Esophagus squamous epithelium (tissue), 5 donors: ENCODE measurements at places on chromosomes 4 and X.

- DNase-seq: no peak
Observed at GRCh38 chrX:56765811-56766553, 36.9 kb downstream of the NBDY start.

DNA sequence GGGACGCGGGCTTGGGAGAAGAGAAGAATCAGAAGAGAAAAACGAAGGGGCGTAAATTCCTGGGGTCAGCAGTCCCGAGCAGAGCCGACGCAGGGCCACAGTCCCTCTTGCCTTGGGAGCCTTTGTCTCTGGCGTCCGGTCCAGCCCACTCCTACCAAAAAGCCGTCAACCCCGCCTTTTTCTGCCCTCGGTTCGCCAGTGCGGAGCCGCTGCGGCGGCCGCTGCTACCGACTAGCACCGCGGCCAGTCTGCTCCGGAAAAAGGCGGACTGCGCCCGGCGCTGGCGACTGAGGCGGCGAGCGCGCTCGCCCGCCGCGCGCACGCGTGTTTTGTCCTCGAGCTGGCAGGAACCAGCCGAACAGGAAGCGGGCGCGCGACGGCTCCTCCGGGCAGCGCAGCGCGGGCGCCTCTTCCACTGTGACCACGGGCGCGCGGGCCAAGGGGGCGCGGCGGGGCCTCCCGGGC lies 502 bp downstream of the HNRNPDL start:
- DNase-seq: peak; percentile 52

GRCh38 chr4:156575430-156576073 lies 396.0 kb downstream of the PDGFC start:
- DNase-seq: no peak

- DNase-seq: no peak
Observed at GRCh38 chrX:123303429-123303828, 119.4 kb downstream of the GRIA3 start.

- DNase-seq: no peak
Observed at GRCh38 chr4:21083413-21083812, 383.2 kb downstream of the PACRGL start.

- DNase-seq: no peak
Observed at GRCh38 chrX:130071611-130072344, 38.5 kb downstream of the ELF4 start.

DNA sequence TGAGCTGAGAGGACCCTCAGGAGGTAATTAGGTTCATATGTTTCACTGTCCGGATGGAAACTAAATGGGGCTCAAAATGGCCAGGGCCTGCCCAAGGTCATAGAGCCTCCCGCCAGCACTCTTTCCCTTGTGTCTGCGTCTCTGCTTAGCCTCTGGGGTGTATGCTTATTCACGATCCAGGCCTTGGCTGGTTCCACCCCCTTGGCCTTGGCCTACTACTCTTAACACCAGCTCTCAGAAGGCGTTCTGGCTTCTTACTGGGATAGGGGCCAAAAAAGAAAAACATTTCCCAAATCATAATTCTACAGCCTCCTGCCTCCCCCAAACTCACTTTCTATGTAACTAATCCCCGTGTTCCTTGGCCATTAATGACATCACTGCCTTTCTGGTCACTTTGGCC lies 68.8 kb downstream of the RTL5 start:
- no peak for DNase-seq

DNA sequence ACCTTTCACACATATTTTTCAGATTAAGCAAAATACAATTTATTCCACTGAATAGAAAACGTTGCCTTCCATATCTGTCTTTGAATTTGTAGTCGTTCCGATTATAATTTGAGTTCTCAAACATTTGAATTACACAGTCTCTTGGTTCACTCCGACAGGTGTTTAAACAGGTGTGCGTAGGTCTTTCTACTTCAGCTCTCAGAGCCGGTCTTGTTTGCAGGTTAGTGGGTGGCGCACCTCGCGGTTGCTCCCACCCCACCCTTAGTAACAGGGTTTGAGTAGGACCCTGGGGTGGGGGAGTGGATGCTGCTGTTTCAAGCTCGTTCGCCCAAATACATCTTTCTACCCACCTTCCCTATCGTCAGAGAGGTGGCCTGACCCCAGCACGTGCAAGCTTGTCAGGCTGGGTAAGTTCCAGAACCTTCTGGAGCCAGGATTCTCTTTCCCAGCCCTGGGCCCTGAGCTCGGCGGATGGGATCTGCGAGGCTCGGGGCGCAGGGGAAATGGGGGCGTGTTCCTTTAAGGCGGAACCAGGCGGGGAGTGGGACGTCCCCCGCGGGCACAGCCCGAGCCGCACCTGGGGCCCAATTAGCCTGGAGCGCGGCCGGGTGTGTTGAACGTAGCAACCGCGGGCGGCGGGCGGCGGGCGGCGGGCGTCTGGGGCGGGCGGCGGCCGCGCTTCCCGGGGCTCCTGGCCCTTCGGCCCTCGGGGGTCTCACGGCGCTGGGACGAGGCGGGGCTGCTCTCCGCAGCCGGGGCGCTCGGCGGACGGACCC lies at the start of gene FAM149A:
FAM149A (plus strand) TSS at position 591 of the 776 bp plus-strand sequence.
- DNase-seq: no peak

- no peak for DNase-seq
Observed at GRCh38 chr4:159104694-159105414, 2.0 kb downstream of the RAPGEF2 start.

DNA sequence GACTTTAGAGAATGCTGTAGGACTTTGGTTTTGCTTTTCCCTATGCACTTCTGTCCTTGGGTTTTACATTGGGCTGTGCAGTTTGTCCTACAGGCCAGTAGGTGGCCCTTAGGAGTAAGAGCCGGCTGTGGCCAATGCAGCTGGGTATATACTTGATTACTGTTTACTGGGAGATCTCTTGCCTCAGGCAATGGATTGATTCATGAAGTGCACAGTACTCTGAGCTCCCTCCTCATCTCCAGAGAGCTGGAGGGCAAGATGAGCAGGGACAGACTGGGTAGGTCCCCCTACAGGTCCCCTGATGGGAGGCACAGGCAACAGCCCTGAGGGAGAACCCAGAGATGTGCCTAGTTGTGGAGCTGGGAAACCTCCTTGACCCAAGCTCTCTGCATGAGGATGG lies 103.8 kb upstream of the QRFPR start:
- no peak for DNase-seq
